ENCODE measurements at places on chromosomes 12 and 14.

DNA sequence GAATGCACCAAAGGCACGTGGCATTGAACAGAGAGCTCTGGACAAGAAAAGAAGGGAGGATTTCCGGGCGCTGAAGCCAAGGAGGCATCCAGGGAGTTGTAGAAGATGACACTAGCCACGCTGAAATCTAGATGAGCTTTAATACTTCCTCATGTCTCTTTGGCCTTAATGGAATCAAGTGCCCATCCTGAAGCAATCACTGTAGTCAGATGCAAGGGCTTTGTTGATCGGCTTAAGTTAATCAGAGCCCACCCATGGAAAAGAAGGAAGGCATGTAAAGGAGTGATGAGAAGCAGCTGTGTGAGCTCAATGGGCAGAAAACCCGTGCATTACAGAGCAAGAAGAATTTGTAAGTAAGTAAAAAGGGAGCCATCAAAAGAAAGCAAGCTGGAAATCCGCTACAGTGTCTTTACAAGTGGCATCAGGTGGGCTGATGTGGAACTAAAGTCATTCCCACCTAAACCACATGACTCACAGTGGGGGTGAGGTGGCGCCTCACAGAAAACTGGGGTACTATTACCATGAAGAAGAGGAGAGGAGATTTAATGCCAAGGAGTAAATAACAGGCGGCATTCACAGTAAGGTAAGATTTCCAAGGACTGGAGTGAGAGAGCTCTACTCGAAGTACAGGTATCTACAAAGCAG lies 48.4 kb downstream of the NDUFA12 start:
- DNase-seq = no peak

DNA sequence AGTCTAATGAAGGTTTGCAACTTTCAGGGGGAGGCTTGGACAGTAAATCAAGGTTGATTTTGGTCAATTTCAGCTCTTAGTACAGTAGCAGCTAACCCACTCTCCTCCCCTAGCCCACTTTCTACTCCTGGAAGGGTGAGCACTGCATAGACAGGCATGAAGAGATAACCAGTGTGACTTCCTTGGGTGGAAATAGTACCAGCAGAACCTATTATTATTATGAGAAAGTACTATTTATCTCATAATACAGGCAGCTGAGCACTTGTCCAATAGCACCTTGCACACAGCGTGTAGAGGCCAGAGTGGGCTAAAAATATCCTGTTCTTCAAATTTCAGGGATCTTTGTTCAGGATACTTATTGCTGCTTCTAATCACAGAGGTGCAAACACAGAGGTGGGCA lies 96.2 kb upstream of the FKBP4 start:
- DNase-seq = no peak

DNA sequence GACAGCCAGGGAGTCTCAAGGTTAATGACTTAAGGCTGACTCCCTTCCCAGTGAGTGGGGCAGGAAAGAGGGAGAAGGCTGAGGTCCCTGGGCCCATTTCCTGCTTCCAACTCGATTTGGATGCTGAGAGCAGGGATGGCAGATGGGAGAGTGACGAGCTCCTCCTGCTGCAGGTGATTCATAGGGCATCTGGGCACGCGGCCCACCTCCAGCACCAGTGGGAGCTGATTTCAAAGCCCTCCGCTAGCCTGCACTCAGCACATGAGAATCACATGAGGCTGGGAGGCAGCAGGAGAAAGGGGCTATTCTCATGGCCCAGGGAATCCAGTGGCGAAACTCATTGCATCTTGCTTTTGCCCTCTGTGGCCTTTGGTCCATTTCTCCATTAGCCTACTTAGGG lies 90.8 kb downstream of the SSPN start:
- no peak for DNase-seq

DNA sequence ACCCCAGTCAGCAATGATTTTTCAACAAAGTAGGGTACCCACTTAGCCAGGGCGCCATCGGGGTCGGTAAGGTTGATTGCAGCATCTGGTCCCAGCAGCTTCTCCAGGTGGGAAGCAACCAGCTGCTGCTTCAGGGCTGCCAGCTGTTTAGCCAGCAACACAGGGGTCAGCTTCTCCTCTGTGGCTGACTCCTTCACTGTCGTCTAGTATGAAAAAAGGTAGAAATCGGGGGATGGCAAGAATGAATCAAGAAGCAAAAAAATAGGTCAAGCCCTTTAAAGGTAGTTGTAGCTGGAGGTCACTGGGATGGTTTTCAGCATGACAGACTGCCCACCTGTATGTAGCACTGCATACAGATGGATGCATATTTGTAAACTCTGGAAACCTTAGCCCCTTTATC lies 11.6 kb downstream of the MBD6 start:
- no peak for DNase-seq

DNA sequence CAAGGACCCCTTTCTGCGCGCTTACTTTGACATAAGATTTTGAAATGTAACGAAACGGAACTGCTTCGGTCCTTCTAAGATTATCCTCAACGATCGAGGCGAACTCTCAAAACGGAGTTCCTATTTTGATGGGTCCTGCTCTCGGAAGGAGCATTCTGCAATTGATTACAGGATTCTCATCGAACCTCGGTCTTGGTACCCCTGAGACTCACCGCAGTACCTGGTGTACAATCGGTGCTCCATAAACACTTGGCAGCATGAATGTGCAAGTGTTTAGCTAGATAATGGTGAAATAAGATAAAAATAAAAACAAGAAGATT lies 530 bp upstream of the NEMF start:
- no peak for DNase-seq

DNA sequence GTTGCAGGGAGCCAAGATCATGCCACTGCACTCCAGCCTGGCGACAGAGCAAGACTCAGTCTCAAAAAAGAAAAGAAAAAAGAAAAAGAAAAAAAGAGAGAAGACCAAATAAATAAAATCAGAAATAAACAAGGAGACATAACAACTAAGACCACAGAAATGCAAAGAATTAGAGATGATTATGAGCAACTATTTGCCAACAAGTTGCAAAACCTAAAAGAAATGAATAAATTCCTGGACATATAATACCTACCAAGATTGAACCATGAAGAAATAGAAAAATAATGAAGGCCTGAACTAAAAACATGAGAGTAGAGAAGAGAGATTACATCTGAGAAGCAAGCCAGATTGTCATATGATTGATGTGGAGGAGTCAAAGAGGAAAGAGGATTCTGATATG lies 17.6 kb upstream of the EPS8 start:
- DNase-seq = no peak

GRCh38 chr12:32466986-32467711 lies 67.8 kb downstream of the FGD4 start:
- DNase-seq = no peak

- DNase-seq = no peak
Observed at GRCh38 chr14:58563978-58564377, 73.8 kb upstream of the DACT1 start.

- no peak for DNase-seq
Observed at GRCh38 chr14:105467249-105467941, 7.2 kb upstream of the CRIP2 start.

- DNase-seq = no peak
Observed at GRCh38 chr14:31543969-31544799, 17.0 kb upstream of the NUBPL start.

GRCh38 chr12:98399532-98399931 lies 115.9 kb upstream of the TMPO start:
- no peak for DNase-seq

DNA sequence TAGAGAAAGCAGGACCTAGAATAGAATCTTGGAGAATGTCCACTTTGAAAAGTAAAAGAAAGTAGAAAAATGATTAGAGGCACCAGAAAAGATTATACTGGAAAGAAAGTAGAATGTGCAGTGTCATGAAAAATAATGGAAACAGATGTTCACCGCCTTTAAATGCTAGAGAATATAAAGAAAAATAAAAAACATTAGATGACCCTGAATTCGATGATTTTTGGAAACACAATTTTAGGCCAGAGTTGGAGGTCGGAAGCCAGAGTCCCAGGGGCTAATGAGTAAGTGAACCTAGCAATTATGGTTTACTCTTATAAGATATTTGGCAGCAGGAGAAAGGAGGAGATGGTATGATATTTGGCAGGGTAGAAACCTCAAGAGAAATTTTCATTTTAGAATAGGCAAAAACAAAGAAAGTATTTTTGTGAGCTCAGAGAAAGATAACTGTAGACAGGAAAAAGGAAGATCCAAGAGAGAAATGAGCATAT lies 37.7 kb downstream of the GYS2 start:
- no peak for DNase-seq

GRCh38 chr14:79924551-79924950 lies 286.8 kb downstream of the DIO2 start:
- no peak for DNase-seq

DNA sequence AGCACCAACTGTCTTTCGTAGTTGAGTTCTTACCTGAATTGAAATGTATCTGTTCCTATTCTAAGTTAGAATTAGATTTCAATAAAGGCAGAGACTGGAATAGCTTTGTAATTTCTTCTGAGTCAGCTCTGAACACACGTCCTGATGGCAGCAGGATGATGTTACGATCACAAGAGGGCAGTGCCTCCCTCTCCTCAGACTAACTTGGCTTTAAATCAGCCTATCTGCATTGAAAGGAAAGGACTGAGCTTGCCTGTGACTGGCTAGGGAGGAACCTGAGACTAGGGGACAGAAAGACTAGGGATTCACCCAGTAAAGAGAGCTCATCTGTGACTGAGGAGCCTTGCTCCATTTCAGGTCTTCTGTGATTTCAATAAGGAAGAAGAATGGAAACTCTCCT lies 323.7 kb upstream of the OR4E1 start:
- DNase-seq = no peak

GRCh38 chr12:100348657-100349454 lies 8.0 kb upstream of the SLC17A8 start:
- no peak for DNase-seq

DNA sequence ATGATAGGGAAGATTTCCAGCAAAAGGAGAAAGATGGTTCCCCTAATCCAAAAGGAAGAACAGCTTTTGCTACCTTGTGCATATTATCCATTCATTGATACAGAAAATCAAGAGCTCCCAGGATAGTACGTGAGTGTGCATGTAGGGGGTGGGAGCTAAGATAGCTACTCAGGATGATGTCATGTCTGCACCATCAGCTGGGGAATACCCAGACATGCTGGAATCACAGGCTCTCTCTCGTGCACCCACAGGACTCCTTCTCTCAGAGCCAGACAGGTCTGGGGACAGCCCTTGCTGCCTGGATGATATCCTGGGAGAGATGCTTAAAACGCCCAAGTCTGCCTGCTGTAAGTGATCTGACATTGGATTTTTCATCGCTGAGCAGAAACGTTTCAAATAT lies 38.9 kb downstream of the FOXN3 start:
- DNase-seq = no peak

- no peak for DNase-seq
Observed at GRCh38 chr12:120584343-120585149, 3.3 kb upstream of the POP5 start.

DNA sequence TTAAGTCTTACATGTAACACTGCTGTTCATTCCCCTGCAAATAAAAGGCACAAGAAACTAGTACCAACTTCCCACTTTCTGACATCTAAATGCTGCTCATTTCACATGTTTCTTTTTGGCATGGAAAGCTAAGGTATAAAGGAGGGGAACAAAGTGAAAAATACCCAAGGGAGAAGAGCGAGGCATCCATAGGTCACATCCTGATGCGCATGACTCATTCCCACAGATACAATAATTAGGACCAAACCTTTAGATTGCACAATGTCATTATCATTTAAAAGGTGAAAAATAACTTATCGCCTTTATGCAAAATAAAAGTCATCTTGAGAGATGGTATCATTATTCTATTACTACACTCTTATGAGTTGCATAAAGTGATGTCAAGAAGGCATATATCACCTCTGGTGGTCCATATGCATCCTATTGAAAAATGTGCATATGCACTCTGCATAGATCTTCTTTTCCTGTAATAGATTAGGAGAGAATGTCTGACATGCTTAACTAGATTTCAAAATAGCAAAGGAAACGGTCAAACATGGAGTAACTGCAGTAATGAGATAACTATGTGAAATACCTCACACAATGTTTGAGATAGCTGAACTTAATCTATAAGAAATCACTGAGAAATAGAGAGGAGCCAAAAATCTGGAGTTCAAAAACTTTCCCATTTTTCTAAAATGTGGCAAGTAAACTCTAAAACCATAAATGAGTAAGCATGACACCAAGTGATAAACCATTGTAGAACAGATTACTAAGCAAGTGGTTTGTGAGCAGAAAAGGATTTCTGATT lies 382.5 kb upstream of the TMTC1 start:
- no peak for DNase-seq

DNA sequence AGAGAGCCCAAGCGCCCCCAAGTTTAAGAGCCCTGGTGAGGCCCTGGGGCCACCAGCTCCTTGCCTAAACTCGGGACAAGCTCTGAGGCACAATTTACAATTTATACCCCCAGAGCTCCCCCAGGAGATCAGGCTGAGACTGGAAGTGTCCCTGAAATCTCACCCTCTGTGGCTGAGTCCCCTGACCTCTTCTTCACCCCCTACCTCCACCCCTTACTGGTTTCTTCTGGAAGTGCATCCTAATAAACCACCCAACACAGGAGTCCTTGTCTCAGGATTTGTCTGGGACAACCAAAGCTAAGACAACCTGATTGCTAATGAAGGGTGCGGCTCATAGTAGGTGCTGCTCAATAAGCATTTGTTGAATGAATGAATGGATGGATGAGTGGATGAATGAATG lies 206.4 kb downstream of the BCL11B start:
- no peak for DNase-seq

DNA sequence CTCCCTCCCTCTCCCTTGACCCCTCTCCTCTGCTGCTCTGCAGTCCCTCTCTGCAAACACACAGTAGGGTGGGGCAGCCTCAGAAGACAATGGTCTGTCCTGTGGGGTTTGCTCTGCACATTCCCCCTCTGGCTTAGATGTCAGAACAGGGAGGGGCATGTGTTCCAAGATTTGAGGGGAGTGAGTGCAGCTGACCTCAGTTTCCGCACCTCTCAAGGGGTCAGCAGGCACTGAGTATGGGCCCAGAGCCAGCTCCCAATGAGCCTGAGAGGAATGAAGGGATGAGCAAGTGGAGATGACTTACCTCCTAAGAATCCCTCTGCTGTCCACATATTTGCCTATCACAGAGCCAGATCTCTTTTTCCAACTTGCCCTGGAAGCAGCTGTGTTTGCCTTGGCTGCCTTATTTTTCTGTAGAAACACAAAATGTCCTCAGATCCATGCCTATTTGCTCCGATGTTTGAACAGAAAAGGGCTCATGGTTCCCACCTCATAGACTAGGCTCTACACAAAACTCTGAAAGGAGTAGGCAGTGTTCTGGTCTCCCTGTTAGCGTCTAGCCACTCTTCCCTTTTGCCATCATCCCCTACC lies 111.4 kb downstream of the CRACR2A start:
- DNase-seq = no peak

GRCh38 chr14:99190696-99191394 lies 81.2 kb downstream of the BCL11B start:
- DNase-seq = no peak

DNA sequence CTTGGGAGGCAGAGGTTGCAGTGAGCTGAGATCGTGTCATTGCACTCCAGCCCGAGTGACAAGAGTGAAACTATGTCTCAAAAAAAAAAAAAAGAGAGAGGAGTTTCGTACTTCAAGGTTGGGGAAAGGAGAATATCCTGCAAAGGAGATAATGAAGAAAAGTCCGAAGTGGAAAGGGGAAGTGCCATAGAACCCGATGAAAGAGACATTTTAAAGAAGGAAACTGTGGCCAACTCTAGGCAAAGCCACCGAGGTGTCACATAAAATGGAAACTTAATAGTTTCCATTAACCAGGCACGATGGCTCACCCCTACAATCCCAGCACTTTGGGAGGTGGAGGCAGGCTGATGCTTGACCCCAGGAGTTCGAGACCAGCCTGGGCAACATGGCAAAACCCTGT lies 15.0 kb upstream of the LTBP2 start:
- no peak for DNase-seq

GRCh38 chr14:49908433-49908782 lies 15.5 kb downstream of the ARF6 start:
- DNase-seq = no peak

GRCh38 chr12:129304529-129304928 lies 451.3 kb downstream of the GLT1D1 start:
- DNase-seq = no peak
